H4 (cell line): ENCODE measurements at places on chromosomes 4 and X.

DNA sequence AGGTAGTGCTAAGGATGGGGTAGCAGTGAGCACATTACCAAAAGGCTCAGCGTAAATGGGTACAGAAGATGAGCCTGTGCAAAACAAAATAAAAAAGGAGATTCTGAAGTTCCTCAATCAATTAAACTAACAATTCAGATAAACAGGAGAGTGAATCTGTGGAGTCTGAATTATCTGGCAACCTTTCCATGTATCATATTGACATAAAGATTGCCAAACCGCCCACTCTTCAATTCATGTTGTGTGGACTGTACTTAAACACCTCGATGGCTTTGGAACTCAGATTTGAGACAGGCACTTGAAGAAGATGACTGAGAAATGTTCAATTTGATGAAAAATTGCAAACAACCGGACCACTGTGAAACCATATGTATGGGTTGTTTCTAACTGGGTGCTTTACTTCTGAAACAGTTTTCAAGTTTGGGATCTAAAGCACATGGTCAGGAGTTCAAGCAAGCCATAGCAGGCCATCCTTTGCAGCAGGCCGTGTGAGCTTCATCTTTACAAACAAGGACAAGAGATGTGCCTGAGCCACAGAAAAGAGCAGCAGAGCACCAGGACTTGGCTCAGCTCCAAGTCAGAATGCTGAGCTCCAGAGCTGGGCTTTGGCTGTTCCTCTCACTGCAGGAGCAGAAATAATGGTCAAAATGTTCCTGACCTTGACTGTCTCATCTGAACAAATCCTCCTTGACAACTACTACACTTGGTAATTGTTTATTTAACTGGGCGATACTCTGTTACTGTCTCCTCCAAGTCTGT, 108.1 kb downstream of the MGST2 start:
- DNase-seq = no peak

- no peak for DNase-seq
These were observed 155.7 kb downstream of the PAPSS1 start for GRCh38 chr4:107564326-107564725.

- DNase-seq = no peak
These were observed 1.5 kb upstream of the BCOR start for GRCh38 chrX:40099055-40099958.

GRCh38 chrX:39736216-39737211, 361.2 kb downstream of the BCOR start:
- peak; percentile 79 for DNase-seq
